ENCODE measurements at places on chromosomes 5 and 9.

DNA sequence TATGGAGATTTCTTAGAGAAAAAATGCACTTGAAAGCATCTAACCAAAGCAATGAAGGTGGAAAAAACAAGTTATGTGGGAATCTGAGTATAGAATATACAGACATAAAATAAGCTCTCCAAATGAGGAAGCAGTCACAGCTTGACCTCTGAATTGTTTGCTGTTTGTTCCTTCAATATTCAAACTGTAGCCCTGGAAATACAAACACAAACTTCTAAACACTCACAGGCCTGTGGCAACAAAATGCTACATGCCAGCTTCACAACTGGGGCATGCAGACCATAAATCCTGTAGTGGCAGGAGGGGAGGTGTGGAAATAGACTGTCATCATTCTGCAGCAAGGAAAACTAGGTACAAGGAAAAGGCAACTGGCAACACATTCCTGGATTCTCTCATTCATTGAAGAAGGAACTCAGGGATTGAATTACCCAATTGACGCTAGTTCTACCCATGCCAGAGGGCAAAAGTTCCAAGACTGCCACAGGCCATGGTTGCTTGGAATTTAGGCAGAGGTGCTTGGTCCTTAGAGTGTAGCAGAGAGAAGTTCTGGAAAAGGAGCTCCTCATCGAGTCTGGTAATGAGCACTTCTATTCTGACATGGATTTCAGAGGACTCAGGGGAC, 349.6 kb downstream of the PDE4D start:
- DNase-seq: no peak

- DNase-seq: no peak
Observed at GRCh38 chr5:143139585-143139984, 263.9 kb downstream of the NR3C1 start.

DNA sequence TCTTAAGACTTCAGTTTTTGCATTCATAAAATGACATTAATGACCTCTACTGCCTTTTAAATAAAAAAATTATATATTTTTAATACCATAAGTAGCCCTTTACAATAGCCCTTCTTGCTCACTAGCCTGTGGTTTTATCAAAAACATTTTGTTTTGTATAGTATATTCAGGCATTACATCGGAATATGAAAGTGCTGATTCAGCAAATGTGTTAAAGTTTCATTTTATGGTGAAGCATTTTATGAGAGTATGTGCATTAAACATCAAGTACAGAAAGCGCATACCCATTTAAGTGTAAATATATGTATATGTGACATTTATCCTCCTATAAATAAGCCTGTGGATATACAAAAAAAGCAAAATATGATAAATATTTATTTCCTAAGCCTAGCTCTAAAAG, 56.2 kb upstream of the GABRB2 start:
- no peak for DNase-seq

GRCh38 chr9:92499701-92500100, 17.4 kb upstream of the ASPN start:
- DNase-seq: no peak

GRCh38 chr5:117533792-117534191, 959.2 kb upstream of the SEMA6A start:
- DNase-seq: no peak

DNA sequence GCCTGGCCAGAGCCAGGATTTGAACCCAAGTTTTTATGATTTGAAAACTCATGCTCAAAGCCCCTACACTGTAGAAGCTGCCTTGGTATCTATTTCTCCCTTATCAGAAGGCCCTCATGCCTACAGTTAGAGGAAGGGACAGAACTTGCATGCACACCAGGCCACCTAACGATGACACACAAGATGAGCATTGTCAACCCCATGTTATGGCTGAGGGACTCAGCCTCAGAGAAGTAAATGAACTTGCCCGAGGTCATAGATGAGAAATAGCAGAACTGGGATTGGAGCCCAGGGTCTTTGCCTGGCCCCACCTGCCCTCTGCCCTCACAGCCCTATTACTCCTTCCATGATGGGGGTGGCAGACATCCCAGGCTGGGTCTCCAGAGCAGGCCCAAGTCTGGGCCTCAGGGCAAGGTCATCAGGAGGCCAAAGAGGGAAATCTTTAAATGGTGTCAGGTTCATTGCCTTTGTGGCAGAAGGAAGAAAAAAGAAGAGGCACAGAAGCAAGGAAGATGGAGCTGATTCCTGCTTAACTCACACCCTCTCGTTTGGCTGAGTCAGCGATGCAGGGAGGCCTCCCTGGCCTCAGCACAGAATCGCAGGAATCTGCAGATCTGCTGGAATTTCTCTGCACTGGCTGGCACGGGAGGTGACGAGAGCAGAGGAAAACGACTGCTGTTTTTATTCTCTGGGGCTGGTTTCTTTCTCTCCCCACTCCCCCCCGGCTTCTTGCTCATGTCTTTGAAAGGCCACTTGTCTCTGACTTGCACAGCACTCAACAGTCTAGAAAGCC, 20.6 kb upstream of the CRB2 start:
- DNase-seq: no peak

DNA sequence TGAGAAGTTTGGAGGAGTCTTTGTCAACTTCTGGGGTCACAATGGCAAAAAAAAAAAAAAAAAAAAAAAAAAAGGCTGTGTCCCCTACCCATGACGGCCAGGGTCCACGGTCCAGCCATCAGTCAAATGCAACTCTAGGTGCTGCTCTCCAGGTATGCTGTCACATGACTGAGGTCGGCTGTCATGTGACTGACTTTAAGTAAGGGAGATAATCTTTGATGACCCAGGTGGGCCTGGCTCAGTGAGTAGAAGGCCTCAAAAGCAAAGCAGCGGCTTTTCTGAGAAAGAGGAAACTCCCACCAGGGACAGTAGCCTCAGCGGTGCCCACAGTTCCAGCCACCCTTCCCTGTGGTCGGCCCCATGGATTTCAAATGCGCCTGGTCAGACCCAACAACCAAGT, 117.7 kb downstream of the ROR2 start:
- DNase-seq: no peak

DNA sequence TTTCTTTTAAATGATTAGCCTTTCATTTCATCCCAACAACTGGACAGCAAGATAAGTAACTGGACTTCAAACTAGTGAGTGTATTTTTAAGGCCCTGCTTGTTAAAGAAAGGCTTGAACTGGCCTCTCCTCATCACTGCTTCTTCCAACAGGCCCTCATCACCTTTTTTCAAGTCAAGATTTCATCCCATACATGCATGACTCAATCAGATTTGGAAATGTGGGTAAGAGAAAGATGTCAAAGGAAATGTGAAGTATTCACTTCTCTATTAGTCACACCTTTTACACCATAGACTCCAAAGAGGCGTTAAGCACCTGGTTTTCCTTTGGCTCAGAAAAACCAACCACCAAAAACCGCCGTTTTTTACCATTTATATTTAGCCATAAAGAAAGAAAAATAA, 4.9 kb downstream of the NR4A3 start:
- DNase-seq: no peak

DNA sequence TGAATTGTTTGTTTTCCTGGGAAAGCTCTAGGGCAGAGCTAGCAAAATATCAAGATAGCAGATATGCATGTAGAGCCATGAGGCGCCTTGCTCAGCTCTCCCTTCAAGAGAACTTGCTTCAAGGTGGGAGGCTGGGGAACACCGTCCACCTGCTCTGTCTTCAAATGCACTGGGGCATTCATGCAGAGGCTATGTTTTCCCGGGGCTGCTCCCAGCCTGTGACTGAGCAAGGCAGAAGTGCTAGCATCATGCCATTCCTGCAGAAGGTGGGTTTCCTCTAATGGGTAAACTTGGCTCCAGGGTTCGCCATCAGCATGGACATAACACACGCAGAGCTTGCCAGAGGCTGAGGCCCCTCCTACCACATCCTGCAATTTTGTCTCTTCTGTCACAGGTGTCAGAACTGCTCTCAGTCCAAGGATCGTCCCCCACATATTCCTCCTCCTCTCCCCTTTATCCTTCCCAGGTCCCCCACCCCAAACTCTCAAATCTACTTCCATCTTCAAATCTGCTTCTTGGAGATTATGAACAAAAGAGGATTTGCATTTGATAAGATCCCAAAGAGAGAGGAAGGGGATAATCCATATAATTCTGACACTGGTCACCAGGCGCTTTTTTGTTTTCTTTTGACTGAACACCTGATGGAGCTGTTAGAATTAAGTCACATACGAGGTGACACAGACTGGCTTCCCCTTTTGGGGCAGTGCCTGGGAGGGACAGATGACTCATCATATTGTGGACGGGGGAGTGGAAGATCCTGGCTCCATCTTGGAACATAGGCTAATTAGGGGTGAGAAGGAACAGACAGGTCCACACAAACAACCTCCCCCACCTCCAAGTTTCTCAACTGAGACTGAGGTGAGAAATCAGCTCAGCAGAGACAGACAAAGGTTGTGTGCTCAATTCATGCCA, 85.0 kb upstream of the TAF11L2 start:
- no peak for DNase-seq

Measured in stimulated activated CD8-positive, alpha-beta memory T cell treated with anti-CD3 and anti-CD28 coated beads, Interleukin-7, amount 100 ng/mL, for 1 hour (primary cell).